GOT3 (cell line): ENCODE measurements at places on chromosomes 1 and 21.

- no peak for DNase-seq
Observed at GRCh38 chr1:109782514-109782913, 18.8 kb upstream of the EPS8L3 start.

GRCh38 chr1:24898152-24898908 lies 31.7 kb downstream of the RUNX3 start:
- no peak for DNase-seq

DNA sequence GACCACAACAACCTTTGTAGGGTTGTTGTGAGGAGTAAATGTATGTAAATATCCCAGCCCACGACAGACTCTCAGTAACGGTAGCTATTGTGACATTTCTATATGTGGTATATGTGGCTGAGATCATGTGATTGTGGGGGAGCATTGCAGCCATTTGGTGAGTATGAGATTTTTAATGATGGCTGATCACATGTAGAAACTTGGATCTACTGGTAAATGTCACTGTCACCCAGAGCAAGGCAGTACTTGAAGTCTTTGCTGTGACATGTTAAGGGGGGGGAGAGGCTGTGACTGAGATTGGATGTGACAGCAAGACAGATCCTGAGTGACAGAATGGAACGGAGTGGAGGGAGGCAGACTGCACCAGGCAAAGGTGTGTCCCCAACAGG lies 23.9 kb upstream of the MEF2D start:
- DNase-seq = no peak

GRCh38 chr1:226420897-226421296 lies 13.0 kb upstream of the PARP1 start:
- no peak for DNase-seq

- no peak for DNase-seq
Observed at GRCh38 chr1:230682882-230683610, 30.9 kb downstream of the AGT start.

GRCh38 chr21:36766511-36766910 lies 67.6 kb downstream of the SIM2 start:
- DNase-seq = no peak

DNA sequence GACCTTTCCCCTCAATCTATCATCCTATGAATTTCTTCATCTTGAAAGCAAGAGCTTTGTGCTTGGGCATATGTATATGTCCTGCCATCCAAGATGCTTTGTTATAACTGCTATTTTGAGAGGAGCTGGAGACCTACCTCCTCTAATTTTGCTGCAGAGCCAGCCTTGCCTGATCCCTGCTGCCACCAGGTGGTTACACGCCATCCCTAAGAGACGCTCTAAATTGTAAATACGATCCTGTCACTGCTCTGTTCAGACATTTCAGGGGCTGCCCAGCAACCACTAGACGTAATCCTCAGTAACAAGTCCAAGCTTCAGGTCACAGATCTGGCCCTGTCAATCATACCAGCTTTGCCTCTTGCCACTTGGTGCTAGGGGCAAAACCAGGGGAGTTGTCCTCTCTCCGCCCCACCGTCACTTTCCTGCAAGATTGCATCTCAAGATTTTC lies 32.9 kb downstream of the GPA33 start:
- no peak for DNase-seq

GRCh38 chr1:84883286-84883685 lies 9.7 kb downstream of the LPAR3 start:
- DNase-seq = no peak

GRCh38 chr1:164726235-164726634 lies 167.3 kb downstream of the PBX1 start:
- DNase-seq = no peak

GRCh38 chr1:229620876-229621275 lies 5.0 kb downstream of the TAF5L start:
- no peak for DNase-seq

DNA sequence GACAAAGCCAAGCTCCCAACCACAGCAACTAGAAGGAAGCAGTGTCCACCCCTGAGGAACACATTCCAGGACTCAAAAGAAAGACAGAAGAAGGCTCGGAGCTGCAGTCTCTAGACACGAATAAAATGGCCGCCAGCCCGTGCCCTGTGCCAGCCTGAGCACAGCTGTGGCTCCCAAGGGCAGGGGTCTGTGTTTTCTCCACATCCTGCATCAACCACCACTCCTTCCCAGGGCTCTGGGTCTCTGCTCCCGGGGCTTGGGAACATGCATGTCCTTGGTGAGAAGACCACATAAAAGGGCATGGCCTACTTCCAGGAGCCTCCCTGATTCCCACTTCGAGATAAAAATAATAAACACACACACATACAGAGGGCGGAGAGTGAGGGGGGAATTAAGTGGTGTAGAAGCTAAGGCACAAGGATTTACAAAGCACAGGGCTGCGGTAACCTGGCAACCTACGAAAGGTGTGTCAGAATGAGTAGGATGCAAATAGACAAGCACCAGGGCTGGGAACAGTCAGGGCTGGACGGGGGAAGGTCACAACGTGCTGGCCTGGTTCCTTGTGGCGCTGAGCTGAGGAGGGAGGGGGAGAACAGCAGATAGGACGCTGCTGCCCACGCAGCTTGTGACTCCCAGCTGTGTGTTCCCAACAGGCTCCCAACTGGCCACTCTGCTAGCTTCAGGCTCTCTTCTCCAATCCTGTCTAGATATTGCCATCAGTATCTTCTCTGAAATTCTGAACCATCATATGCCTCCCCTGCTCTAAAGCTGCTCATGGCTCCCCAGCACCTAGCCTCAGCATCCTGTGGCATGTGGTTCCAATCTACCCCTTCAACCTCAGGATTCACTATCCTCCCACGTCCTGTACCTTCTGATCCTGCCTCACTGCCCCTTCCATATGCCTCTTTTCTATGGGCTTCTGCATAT lies 72.5 kb downstream of the CD34 start:
- DNase-seq = no peak

DNA sequence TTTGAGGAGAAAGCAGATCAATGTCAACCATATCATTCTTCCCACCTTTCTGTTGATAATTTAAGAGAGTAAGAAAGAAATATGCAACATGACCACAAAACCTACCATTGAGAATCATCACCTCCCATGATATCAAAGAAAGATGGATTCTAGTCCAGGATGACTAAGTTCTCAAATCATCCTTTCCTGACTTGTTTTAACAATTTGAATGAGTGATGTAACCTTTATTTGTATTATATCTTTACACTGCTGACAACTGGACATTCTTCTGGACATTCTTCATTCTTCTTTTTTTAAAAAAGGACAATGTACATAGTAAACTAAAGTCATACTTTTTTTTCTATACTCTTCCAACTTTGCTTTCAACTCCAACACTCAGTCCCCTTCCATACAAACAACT lies 9.5 kb downstream of the PSMB4 start:
- DNase-seq = no peak

GRCh38 chr1:22471078-22471477 lies 19.4 kb downstream of the ZBTB40 start:
- no peak for DNase-seq

DNA sequence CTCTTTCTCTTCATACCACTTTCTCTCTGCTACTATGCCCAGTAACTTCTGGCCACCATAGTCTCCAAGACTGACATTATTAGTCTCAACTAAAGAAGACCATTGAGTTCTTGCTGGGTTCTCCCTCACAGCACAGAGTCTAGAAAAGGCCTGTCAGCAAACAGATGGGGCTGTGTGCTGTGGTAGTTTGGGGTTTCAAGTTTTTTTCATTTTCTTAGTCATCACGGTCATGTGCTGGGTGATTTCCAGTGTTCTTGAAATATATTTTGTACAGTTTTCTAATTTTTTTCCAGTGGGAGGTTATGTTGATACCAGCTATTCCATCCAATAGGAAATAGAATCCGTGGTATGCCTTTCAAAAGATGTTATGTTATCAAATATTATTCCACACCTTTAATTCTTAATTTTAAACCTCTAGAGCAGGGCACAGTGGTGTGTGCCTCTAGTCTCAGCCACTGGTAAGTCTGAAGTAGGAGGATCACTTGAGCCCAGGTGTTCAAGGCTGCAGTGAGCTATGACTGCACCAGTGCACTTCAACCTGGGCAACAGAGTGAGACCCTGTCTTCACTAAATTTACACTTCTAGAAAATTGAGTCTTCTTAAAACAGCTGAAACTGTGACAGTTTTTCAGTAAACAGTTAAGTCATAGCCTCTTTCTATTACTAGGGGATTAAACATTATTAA lies 8.3 kb downstream of the CFHR2 start:
- DNase-seq = no peak
